ENCODE measurements at places on chromosomes 7 and 10.

DNA sequence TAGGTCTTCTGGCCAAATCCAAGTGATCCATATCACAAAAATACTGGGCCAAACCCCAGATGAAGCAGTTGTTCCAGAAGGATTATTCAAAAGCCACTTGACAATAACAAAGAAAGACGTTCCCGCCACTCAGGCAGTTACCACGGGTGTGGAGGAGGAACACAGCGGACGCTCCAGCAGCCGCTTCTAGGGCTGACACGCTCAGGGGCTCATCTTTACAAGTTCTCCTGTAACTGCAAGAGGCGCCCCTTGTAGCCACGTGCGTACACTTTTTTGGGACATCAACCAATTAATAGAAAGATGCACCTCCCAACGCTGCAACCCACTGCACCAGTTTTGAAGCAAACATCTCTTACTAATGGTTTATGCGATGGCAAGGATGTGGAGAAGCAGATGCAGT, 159.4 kb downstream of the GRID1 start:
- no peak for DNase-seq

GRCh38 chr7:45033931-45034290, 33.9 kb downstream of the CCM2 start:
- DNase-seq: no peak

DNA sequence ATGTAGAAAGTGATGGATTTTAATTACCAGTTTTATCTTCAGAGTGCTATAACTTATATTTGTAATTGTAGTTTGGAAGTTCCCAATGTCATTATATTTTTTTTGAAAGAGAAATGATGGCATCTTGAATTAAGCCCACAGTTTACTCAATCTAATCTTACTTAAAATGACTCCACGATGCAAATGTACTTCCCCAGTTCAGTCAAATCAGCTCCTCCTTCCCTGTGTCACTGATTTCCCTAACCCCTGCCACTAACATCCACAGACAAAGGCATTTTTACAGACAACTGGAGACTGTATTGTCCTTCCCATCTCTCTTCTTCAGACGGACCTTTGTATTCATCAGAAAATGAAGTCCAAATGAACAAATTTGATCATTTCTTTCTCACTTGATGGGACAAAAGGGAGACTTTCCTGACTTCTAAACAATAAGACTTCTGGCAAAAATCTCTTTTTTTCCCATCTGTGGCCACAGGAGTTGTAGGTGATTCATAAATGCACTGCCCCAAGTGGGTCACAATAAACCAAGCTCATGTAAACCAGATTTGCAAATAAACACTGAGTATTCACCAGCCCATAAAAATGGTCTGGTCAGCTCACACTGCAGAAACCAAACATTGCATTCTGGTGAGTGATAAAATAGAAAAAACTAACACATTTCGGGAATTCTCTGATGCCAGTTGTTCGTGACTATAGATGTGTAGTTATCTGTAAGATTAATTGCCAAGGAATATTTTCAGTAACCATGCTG, 162.9 kb downstream of the FANK1 start:
- no peak for DNase-seq

- DNase-seq: no peak
These were observed 123.1 kb downstream of the MBL2 start for GRCh38 chr10:52649511-52649910.

GRCh38 chr10:71371750-71372166, 25.0 kb upstream of the CDH23 start:
- DNase-seq: no peak

- DNase-seq: no peak
These were observed 80.3 kb downstream of the SND1 start for GRCh38 chr7:127732306-127732705.

- peak; percentile 53 for DNase-seq
These were observed 58.0 kb upstream of the STRIP2 start for GRCh38 chr7:129376076-129376777.

GRCh38 chr7:77944183-77945182, 145.9 kb downstream of the PHTF2 start:
- DNase-seq: no peak

DNA sequence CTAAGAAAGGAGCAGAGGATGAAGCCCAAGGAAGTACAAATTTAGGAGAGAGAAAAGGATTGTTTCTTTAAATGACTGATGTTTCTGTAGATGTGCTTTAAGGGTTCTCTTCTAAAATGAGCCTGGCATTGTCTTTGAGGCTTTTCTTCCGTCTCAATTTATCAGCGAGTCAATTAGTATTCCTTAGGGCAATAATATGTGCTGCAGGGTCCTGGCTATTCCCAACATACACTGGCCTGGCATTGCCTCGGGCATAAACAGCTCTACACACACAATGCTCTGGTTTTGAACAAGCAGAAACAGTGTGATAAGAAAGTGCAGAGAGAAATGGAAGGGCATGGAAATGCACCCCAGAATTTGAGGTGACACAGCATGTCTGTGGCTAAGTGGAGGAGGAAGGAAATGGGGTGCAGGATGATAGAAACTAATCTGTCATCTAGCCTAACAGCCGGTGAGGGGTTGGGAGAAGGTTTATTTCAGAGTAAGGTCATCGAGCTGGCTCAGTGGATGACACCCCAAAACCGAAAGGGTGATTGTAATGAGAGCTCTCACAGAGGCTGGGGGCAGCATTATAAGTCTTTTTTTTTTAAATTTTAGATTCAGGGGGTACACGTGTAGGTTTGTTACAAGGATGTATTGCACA, 67.5 kb upstream of the ARHGAP21 start:
- DNase-seq: no peak

GRCh38 chr10:111390813-111391563, 314.2 kb downstream of the ADRA2A start:
- DNase-seq: no peak

- no peak for DNase-seq
These were observed 108.8 kb downstream of the GNAI1 start for GRCh38 chr7:80243425-80243824.

DNA sequence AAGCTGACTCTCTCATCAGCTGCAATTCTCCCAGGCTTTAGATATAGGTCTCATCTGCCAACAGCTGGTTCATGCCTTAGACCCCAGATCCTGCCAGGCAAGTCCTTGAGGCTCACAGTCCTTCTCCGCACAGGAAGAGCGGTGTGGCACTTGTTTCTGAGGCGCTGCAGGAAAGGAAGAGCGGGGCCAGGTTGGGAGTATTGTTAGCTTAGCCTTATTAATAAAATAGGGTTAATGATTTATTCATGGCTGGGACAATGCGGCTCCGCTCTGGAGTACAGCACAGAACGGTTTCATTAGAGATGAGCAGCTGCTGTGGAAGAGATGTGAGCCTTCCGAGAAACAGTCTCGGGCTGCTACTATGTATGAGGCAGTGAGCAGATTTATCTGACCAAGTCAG, 78.1 kb downstream of the FZD1 start:
- DNase-seq: no peak

GRCh38 chr10:58586282-58587245, 73.9 kb downstream of the BICC1 start:
- DNase-seq: no peak

DNA sequence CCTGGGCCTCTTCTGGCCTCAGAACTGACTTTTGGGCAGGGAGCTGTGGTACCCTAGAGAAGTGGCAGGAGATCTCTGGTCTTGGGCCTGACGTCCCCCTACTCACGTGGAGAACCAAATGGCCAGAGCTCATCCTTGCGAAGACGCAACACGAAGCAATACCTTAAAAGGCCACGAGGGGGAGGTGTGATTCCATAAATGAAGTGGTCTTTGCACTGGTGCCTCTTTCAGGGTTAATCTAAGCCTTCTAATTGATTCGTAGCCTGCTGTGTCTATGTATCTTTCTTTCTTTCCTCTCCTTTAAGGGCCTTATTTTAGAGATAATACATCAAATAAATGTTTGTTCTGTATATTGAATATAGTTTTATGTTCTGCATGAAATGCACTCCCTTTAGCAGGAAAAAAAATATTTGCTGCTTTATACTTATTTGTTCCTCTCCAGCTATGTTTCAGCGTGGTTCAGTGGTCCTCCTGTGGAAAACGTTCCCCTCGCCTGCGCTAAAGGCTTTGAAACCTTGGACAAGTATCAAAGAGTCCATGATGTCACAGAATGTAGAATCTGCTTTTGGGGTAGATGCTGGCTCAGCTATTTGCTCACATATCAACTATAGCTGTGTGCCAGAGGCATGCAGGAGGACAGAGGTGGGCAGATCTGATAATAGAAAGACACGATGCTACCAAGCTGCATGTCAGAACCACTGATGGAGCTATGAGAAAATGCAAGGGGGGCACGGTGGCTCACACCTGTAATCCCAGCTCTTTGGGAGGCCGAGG, 41.0 kb downstream of the STRA8 start:
- DNase-seq: peak; percentile 76

- DNase-seq: no peak
These were observed 41.4 kb upstream of the BET1 start for GRCh38 chr7:94045581-94045980.

DNA sequence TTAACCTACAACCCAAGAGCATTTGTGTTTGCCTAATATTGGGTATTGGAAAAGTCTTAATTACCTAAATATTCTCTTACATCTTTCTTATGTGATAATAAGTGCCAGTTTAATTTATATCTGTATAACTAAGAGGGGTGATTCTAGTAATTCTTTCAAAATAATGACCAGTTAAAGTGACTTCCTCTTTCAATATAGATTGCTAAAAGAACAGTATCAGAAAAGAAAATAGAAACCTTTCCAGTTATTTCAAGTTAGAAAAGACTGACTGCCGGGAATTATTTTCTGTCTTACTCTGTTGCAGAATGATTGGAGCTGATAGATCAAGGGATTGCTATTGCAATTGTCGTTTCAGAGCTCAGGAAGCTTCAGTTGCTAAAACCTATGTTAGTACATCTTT, 525.0 kb upstream of the SEMA3D start:
- DNase-seq: no peak

DNA sequence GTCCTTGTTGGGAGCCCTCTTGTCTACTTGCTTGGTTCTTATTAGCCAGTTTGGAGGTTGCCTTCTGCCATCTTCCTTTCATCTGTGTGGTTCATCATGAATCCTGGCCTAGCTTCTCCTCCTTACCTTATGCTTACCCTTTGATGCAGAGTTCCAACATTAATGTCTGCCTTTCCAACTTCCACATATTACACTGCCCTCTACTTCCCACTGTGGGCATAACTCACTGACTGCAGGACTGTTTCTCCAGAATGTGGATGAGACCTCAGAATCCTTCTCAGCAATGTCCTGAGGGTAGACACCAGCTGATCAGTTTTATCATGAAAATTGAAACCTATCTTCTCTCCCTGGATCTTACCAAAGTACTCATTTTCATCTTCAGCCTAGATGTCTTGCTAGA, 491.0 kb downstream of the LRMDA start:
- no peak for DNase-seq

GRCh38 chr10:62648921-62649320, 155.6 kb upstream of the ADO start:
- no peak for DNase-seq

DNA sequence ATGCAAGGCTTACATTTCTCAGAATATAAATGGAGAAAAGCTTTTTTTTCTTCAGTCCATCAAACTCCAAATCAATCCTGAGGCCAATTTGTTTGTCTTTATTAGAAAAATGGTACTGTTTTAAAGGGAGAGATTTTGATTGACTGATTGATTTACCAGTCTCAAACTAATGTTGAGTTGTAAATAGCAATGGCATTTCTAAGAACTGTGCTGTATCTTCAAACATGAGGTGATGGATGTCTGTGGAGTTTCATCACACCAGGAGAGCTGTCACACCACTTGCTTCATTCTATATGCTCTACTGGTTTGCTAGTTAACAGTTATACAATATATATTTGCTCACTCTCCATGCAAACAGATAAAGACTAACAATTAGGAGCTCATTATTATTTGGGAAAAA, 39.0 kb upstream of the LRRTM3 start:
- DNase-seq: no peak

GRCh38 chr10:132309879-132310591, 2.3 kb upstream of the STK32C start:
- no peak for DNase-seq

DNA sequence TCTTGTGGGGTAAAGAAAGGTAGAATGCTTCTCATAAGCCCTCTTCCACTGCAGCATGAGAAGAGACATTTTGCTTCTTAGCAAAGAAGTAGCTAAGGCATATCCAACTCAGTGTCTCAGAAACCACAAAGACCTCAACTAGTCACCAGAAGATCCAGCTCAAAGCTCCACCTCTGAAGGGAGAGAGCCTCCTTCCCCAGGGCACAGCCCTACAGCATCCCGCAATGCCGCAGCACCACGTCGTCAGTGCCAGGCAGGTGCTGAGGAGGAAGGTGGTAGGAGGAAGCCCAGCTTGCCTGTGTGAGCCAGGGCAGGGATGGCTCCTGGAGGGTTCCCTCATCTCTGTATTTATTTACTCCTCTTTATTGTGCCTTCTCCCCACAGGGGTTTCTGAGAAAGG, 385.6 kb upstream of the NPVF start:
- no peak for DNase-seq

- no peak for DNase-seq
These were observed 8.6 kb downstream of the SHH start for GRCh38 chr7:155803418-155804376.

DNA sequence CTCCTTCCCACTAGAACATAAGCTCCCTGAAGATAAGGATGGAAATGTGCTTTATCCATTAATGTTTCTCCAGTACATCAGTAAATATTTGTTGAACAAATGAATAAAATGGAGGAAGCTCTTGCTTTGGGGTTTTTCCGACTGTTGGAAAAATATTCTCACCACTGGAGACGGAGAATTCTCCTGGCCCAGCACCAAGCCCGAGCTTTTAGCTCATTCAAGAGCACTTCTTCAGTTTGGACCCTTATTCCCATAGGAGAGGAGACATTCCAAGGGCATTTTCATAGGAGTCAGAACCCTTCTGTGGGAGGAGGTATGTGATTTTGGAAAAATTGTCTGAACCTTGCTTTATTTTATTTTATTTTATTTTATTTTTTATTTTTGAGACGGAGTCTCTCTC, 21.0 kb downstream of the SUFU start:
- DNase-seq: no peak

GRCh38 chr10:51574248-51575048, 124.9 kb downstream of the CSTF2T start:
- DNase-seq: no peak

Measured in activated naive CD4-positive, alpha-beta T cell treated with Interleukin-2 at 50 U/mL for 16 hours (primary cell).